Bronchial epithelial cell (primary cell): ENCODE measurements at places on chromosomes 2 and 18. TPM values are rescaled to one million over a fixed set of nuclear protein-coding genes. Genes with fewer than 3 reads are reported as not detected.

DNA sequence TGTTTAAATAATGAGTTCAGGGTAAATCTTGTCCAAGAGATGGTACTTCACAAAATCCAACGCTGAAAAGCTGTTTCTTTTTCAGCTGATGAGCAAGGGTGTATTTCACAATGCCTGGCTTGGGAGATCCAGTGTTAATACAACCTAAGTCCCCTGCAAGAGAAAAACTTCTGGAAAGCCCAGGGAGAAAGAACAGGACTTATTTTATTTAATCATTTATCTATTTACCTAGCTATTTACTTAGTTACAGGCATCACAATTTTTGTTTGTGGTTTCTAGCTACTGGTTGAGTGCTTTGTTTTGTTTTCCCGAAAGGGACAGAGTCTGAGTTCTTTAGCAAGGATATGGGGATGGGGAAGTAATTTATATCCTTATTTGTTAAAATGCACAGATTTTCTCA, 598.2 kb upstream of the SYT4 start:
- no peak for DNase-seq

GRCh38 chr18:8858888-8859511, 153.6 kb downstream of the MTCL1 start:
- DNase-seq, result peak; percentile 99

DNA sequence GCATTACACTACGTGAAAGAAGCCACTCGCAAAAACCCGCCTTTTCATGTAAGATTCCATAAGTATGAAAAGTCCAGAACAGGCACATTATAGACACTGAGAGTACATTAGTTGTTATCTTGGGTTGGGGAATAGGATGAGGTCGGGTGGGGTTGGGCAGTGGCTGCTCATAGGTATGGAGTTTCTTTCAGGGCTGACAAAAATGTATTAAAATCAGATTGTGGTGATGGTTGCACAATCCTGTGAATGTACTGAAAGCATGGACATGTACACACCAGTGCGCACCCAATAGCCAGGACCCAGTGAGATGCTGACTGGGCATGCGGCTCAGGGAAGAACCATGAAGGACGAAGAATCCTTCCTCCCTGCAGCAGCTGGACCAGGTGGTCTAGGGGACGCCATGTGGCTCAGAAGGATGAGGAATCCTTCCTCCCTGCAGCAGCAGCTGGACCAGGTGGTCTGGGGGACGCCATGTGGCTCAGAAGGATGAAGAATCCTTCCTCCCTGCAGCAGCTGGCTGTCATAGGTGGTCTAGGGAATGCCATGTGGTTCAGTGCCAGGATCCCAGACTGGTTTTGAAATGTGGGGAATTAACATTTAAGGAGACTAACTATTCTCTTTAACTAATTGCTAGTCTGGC, 50.1 kb downstream of the MBP start:
- no peak for DNase-seq

DNA sequence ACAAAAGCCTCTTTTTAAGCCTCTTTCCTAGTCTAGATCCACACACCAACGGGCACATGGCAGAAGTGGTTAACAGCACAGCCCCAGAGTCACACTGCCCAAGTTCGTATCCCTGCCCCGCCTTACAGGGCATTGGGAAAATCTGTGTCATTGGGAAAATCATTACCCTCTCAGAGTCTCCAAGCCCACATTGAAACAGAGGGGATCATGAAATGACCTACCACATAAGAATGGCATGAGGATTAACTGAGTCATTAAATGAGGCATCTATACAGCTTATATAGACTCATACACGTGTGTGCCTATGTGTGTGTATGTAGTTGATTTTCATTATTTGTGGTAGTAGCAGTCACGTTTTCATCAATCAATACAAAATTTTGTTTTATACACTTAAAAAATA, 469.0 kb upstream of the POU3F3 start:
- DNase-seq, result no peak

DNA sequence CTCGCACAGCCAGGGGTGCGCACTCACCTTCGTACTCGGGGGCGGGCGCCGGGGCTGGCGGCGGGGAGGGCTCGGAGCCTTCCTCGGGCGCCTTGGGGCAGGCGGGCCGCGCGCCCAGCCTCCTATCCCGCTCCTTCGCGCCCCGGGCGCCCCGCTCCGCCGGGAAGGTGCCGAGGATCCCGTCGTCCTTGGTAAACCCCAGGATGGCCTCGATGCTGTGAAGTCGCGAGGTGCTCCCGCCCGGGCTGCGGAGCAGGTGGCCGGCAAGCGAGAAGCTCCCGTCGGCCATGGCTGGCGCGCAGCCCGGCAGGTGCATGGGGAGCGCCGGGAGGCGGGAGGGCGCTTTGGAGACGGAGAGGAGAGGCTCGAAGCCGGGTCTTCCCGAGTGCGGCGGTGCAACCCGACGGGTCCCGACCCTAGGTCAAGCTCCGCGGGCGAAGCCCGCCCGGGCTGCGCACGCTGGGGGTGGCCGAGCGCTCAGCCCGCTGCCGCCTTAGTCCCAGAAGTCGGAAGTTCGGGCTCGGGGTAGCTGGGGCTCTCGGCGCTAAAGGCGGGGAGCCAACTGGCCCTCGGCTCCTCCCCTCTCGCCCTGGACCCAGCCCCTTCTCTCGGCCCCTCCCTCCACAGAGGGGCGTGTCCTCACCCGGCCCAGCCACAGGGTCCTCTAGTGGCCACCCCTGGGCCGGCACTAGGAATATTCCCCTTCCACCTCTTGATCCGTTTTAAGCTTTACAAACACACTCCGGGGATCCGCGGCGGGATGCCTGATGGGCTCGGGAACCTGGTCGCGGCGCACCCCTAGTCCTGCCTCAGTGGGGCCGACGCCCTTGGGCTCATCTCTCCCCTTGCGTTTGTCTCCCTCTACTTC, at the start of gene RAX:
Gene RAX, minus strand, starts transcription at position 564 of the 868 bp plus-strand sequence. Its CDS starts 248 bp downstream, at position 316.
- DNase-seq, result no peak

- DNase-seq, result peak; percentile 50
Measured at GRCh38 chr2:179340678-179341077, 76.0 kb upstream of the SESTD1 start.

- DNase-seq, result no peak
Measured at GRCh38 chr2:189327879-189328847, 113.1 kb upstream of the WDR75 start.

DNA sequence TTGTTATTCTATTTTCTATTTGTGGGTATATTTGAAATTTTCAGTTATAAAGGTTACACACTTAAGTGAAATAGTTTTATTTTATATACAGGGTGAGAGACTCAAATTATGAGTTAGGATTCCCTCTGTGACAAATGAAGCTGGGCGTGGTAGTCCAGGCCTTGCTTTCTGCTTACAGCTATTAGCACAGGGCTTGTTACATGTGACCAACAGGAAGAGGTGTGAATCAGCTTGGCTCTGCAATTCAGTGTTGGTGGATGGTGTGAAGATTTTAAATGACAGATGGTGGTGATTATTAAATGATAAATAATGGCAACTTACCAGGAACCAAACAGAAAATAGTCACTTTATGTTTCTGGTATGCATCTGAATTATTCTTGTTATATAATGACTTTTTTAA, 64.4 kb upstream of the NOSTRIN start:
- peak; percentile 75 for DNase-seq

DNA sequence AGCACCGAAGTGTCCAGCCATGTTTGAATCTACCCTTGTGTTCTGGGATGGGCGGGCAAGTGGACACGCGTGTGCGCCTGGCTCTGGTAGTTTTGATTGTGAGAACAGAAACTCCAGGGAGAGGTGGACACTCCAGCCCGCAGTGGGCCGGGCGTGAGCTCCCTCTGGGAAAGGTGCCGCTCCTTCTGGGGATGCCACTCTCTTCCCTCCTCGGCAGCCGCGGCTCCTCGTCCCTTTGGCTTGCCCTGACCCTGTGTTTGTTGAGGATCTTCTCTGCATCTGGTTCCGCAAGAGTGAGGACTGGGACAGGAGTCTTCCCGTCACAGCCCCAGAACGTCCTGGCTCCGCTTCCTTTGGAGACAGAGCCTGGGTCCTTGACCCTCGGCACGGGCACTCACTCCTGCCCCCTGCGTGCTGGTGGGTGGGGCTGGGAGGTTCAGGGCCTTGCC, 1.3 kb downstream of the CTDP1 start:
- DNase-seq, result no peak

DNA sequence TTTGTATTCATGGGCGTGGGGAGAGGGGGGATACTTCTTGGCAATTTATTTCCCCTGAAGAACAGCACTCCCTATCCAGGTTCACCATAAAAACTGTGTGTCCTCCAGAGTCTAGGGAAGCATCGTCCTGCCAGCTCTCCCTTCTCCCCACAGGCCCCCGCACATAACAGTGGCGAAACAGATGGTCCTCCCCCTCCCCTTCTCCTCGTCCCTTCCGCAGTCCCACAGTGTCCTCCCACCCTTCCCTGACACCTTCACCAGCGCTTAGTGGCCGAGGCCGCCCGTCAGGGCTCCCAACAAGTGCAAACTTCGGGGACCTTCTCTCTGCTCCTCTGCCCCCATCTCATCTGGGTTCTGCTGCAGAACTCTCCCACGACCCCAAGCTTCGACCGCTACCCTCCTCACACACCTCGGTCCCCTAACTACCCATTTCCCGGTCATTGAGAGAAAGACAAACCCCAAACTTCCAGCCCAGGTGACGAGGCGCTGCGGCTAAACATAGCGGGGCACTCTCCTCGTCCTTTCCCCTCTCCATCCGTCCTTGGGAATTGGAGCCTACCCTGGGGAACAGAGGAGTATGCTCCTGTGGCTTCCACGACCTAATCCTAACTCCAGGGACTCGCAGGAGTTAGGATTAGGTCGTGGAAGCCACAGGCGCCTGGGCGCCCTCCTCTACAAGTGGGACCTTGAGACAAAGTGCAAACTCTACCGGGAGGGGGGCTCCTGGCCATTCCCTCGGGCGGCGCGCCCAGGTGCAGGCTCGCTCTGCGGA, 971 bp downstream of the ZNF385B start:
- no peak for DNase-seq

GRCh38 chr18:23824669-23825068, 135.4 kb downstream of the LAMA3 start:
- peak; percentile 88 for DNase-seq

GRCh38 chr2:54465143-54465542, 9.0 kb downstream of the SPTBN1 start:
- no peak for DNase-seq

- no peak for DNase-seq
Measured at GRCh38 chr2:186485576-186485870, 537 bp upstream of the ZC3H15 start.

DNA sequence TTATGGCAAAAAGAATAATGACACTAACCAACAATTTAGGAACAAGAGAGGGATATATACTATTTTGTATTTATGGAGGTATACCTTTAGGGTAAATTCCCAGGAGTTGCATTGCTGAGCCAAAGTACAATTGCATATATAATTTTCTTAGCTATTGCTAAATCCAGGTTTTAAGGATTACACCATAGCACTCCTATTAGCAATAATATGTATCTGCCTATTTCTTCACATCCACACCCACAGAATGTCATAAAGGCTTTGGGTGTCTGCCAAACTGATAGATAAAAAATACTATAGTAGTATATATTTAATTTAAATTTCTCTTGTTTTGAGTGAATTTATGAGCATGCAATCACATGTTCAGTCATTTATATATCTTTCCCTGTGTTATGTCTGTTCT, 11.5 kb upstream of the SERPINB13 start:
- peak; percentile 70 for DNase-seq

DNA sequence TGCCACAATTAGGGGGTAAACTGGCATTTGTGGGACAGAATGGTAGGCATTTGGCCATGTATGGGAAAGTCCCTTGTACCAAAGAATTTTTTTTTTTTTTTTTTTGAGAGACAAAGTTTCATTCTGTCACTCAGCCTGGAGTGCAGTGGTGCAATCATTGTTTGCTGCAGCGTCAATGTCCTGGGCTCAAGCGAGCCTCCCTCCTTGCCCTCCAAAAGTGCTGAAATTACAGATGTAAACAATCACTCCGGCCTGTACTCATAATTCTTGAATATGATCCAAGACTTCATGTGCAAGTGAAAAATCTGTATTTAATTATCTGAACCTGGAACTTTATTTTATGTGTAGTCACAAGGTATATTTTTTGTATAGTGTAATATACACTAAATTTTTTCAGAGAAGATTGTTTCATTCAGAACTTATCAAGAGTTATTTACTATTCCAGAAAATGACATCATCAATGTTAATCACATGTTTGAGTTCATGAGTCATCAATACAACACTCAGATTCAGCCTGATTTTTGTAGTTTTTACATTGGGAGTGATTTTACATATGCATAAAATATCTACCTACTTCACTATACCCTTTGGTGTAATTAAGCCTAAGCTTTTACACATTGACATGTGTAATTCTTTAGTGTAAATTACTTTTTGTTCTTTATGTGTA, 138.7 kb upstream of the L3MBTL4 start:
- peak; percentile 34 for DNase-seq

DNA sequence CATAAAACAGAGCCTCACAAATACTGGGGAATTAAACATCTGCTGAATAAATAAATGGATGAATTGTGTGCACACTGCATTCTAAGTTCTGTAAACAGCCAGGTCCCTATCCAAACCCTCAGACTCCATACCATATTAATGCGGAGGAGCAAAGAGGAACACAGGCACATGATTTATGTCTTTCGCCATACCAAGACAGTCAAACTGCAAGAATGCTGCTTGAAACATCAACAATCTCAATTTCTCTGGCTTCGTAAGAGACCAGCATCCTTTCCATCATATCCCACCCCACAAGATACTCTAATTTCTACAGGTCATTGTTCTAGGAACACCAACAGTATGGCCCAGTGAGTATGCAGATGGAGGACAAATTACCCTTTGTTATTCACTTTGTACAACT, 15.0 kb downstream of the KANSL3 start:
- no peak for DNase-seq

DNA sequence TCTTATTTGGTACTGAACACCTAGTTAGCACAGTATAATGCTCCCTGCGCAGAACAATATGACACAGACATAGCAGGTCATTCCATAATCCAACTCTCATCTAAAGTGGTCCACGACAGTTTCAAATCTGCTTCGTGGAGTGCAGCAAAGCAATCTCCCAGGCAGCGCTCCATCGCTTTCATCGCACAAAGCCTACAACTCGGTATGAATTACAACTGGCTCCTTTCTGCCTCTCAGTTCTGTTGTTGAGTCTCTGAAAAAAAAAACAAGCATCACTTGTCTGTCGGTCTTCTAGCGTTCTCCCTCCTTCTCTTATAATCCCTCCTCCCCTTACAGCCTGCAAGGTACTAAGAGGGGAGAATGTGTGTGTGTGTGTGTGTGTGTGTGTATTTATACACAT, 123.5 kb downstream of the FIGN start:
- DNase-seq, result no peak

- peak; percentile 91 for DNase-seq
Measured at GRCh38 chr18:57819671-57820460, 16.8 kb upstream of the ATP8B1 start.

IL36A gene
- total RNA-seq, result 6.3 and 11.5 TPM in 2 replicates

SMYD1 gene
- total RNA-seq, result not detected in 2 replicates

TBR1 gene
- total RNA-seq, result under 0.01 TPM in 2 replicates

GPR55 gene
- total RNA-seq, result not detected in 2 replicates

MDH1B gene
- 0.26 TPM in 1 of 2 replicates, not detected in the other for total RNA-seq

ADAM23 gene
- total RNA-seq, result under 0.01 and 0.13 TPM in 2 replicates
